Pulmonary artery endothelial cell (primary cell): ENCODE measurements at places on chromosomes 4 and X. TPM values are rescaled to one million over a fixed set of nuclear protein-coding genes. Genes with fewer than 3 reads are reported as not detected.

Gene BMX
- total RNA-seq = 208 and 209 TPM in 2 replicates

Gene P2RY10
- not detected in 2 replicates for total RNA-seq

Gene ARMCX2
- 44.7 and 52.7 TPM in 2 replicates for total RNA-seq

Gene TXK
- 0.04 and 0.07 TPM in 2 replicates for total RNA-seq

Gene FRG2
- not detected in 2 replicates for total RNA-seq

Gene CTAG1A
- total RNA-seq = not detected in 2 replicates

Gene ATOH1
- not detected in 2 replicates for total RNA-seq

Gene PAGE2B
- total RNA-seq = not detected in 2 replicates

Gene TMEM144
- 3.4 and 4.9 TPM in 2 replicates for total RNA-seq

Gene UNC5C
- total RNA-seq = 0.18 and 0.20 TPM in 2 replicates

Gene RAB9B
- 0.35 and 0.40 TPM in 2 replicates for total RNA-seq

Gene THOC2
- total RNA-seq = 60.8 and 74.7 TPM in 2 replicates

Gene FRMPD4
- under 0.01 TPM in 1 of 2 replicates, not detected in the other for total RNA-seq

Gene SPARCL1
- under 0.01 and 0.88 TPM in 2 replicates for total RNA-seq

Gene ATP8A1
- 6.5 and 7.1 TPM in 2 replicates for total RNA-seq

Gene RNF4
- 50.8 and 54.3 TPM in 2 replicates for total RNA-seq

Gene OCIAD2
- total RNA-seq = 152 and 206 TPM in 2 replicates

Gene AADAT
- 0.07 and 0.18 TPM in 2 replicates for total RNA-seq

Gene PHOX2B
- total RNA-seq = not detected in 2 replicates

Gene OPHN1
- 5.3 and 7.4 TPM in 2 replicates for total RNA-seq

Gene ZNF630
- 0.40 and 2.3 TPM in 2 replicates for total RNA-seq

Gene NAA15
- 35.1 and 48.4 TPM in 2 replicates for total RNA-seq

Gene LRCH2
- 3.4 and 3.9 TPM in 2 replicates for total RNA-seq

Gene ZNF674
- total RNA-seq = 4.3 and 5.2 TPM in 2 replicates

Gene SYN1
- not detected in 2 replicates for total RNA-seq

Gene DUX4
- total RNA-seq = not detected in 2 replicates

Gene ACSL4
- 146 and 148 TPM in 2 replicates for total RNA-seq

Gene SHROOM3
- total RNA-seq = 3.3 and 8.1 TPM in 2 replicates

Gene MSANTD1
- total RNA-seq = 0.07 and 0.42 TPM in 2 replicates

Gene CCKAR
- total RNA-seq = not detected in 2 replicates

Gene STAP1
- not detected in 2 replicates for total RNA-seq

Gene ADRA2C
- 0.26 TPM in 1 of 2 replicates, not detected in the other for total RNA-seq

Gene WNK3
- 0.59 and 2.3 TPM in 2 replicates for total RNA-seq

Gene IL13RA1
- 44.6 and 47.9 TPM in 2 replicates for total RNA-seq

Gene NUP62CL
- 0.20 TPM in 1 of 2 replicates, not detected in the other for total RNA-seq

Gene PNMA6F
- not detected in 2 replicates for total RNA-seq

Gene DCLK2
- total RNA-seq = 1.6 and 2.0 TPM in 2 replicates

Gene SMARCA1
- total RNA-seq = 31.5 and 31.9 TPM in 2 replicates

Gene LGI2
- total RNA-seq = 0.04 and 0.13 TPM in 2 replicates

Gene SPIN3
- total RNA-seq = 4.4 and 5.8 TPM in 2 replicates

Gene LDB2
- 150 and 155 TPM in 2 replicates for total RNA-seq

Gene C4orf36
- 0.40 and 0.88 TPM in 2 replicates for total RNA-seq

Gene PLAC8
- total RNA-seq = 0.33 and 0.60 TPM in 2 replicates

Gene CCDC110
- total RNA-seq = 0.49 and 0.73 TPM in 2 replicates

Gene CDKL2
- 0.13 and 0.39 TPM in 2 replicates for total RNA-seq

Gene GAGE12F
- not detected in 2 replicates for total RNA-seq

Gene MAML3
- total RNA-seq = 6.3 and 9.5 TPM in 2 replicates

Gene HTN3
- not detected in 2 replicates for total RNA-seq

Gene TMEM35A
- total RNA-seq = 3.1 and 9.1 TPM in 2 replicates

Gene SERPINA7
- total RNA-seq = not detected in 2 replicates

Gene TLR10
- not detected in 2 replicates for total RNA-seq

Gene DACH2
- total RNA-seq = not detected in 2 replicates

Gene FAM9B
- not detected in 2 replicates for total RNA-seq

Gene NLRP2B
- total RNA-seq = 0.07 TPM in 1 of 2 replicates, not detected in the other

Gene SYTL5
- total RNA-seq = not detected in 2 replicates

Gene UGT2B7
- 0.07 TPM in 1 of 2 replicates, not detected in the other for total RNA-seq

Gene TEX11
- total RNA-seq = not detected in 2 replicates

Gene SPIN2A
- 0.20 and 0.21 TPM in 2 replicates for total RNA-seq
